Stimulated activated memory B cell treated with anti-CD40 and anti-IgM and Interleukin-4, amounts not matched to agents 10 μg/mL and 1 μg/mL and 100 μg/mL, for 72 hours (primary cell): ENCODE measurements at places on chromosomes 6 and 20.

DNA sequence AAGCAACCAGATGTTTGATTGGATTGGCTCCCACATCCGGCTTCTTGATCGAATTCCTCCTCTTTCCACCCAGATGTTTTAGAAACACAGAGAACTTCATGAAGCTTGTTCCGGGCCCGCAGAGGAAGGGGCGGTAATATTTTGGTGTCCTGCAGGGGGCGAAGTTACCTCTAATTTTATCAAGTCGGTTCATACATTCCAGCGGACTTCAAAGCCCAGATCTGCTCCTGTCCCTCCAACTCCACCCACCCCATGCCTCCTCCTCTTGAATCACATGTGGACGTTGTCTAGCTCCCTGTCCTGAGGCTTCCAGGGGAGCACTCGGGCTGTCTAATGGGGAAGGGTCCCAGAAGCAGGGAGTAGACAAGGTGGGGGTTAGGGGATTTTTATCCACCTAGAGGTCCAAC lies 2.9 kb upstream of the BMP6 start:
- peak; percentile 44 for ATAC-seq

GRCh38 chr20:36984257-36984638 lies 32.7 kb upstream of the SAMHD1 start:
- ATAC-seq: peak; percentile 70

- no peak for ATAC-seq
Observed at GRCh38 chr6:169939554-169940164, 188.2 kb downstream of the ERMARD start.

DNA sequence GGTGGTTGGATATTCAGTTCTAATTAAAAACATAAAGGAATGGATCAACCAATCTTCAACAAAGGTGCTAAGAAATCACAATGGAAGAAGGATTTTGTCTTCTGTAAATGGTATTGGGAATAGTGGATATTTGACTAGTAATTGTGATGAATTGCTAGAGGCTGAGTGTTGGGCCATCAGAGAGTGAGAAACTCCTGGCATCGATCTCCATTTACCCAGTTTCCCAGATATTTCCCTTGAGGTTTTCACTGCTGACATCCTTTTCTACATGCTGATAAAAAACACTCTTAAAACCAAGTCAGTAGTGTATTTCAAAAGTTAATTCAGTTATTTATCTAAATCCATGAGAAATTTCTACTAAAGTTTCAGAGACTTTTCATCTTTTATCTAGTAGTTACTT lies 40.4 kb upstream of the COL10A1 start:
- no peak for ATAC-seq

- ATAC-seq: no peak
Observed at GRCh38 chr6:131657630-131658111, 20.6 kb downstream of the ENPP3 start.

DNA sequence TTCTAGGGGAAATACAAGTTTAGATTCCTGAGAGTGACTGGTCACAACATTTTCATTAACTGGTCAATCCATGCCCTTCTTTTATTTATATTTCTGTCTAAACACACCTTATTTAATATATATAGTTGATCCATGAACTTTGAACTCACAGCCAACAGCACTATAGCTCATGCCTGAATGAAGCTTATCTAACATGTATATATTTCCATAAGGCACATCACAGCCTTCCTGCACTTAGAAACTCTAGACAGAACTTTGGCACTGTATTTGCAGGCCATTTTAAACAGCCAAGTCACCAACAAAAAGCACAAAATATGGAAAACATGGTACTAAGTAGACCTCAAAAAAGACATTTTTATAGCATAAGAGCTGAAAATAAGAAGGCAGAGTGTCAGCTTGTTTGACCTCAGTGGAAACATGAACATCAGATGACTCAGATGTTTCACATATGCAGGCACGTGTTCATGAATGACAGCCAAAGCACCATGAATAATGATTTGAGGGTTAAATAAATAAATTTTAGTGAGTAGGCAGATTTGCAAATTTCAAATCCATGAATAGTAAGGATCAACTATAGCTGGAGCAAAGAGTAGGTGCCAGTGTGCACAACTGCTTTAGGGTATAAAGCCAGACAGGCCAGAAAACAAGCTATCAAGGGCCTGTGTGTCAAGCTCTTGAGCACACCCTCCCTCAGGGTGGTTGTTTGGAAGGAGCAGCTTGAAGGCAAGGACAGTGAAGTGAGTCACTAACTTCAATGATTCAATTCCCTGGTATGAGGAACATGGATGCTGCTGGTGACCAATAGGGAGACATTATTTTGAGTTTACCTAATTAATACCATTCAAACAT lies 88.9 kb upstream of the NT5E start:
- ATAC-seq: no peak
